ENCODE measurements at places on chromosomes 3 and 15.

DNA sequence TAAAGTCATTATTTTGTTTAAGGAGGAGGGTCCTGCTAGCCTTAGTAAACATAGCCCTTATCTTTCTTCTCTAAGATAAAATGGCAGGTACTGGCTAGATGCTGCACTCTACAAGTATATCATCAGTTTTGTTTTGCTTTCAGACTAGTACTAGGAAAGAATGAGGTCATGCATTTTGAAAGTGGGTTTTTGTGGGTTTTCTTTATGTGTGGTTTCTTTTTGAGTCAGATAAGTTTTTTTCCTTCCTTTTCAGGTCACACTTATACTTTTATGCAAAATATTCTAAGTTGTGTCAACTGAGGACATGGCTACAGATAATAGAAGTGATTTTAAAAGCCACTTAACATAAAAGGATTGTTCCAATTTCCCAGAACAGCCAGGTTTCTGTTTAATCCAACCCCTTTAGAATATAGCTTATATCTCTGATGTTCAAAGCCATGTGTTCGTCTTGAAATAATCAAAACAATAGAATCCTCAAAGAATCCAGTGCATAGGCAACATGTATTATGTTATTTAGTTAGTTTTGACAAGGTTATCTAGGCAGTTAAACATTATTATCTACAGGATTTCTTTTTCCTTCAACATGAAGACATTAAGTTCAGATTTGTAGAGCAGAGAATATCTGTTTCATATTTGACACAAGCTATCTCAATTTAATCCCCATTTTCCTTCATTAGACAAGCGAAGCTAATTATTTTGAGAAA lies 406.2 kb downstream of the RBMS3 start:
- no peak for DNase-seq

DNA sequence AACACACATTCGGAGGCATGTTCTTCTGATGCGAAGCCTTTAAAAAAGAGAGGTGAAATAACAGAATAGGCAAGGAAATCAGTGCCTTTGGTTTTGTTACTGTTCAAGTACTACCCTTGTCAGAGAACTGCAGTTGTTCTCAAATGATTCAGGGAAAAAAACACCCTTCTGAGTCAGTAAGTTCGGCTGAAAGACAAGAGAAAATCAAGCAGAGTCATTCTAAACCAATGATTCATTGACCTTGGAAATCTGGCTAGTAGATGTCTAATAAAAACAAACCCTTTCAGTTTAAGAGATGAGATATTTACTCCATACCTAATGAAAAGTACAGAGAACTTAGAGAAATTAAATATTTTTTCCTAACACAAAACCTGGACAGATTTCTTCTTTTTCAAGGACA lies 72.7 kb upstream of the ABI3BP start:
- no peak for DNase-seq

DNA sequence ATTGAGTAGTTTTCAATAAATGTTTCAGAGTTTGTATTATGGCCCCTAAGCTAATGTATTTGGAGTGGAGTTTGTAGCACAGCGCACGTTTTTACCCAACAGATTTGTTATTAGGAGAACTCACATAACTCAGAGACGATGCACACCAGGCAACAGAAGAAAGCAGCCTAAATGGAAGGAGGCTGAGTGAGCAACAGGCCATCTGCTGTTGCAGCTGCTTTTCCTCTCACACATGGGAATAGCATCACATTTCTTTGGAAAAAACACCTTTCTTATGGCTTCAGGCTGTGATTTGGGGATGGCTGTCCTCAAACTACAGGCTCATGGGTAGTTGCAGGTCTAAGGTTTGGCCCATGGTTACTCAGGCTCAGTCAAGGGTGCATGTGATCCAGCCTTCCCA lies 469.3 kb upstream of the MCTP2 start:
- no peak for DNase-seq

- no peak for DNase-seq
These were observed 59.0 kb downstream of the PRKAR2A start for GRCh38 chr3:48788544-48789162.

DNA sequence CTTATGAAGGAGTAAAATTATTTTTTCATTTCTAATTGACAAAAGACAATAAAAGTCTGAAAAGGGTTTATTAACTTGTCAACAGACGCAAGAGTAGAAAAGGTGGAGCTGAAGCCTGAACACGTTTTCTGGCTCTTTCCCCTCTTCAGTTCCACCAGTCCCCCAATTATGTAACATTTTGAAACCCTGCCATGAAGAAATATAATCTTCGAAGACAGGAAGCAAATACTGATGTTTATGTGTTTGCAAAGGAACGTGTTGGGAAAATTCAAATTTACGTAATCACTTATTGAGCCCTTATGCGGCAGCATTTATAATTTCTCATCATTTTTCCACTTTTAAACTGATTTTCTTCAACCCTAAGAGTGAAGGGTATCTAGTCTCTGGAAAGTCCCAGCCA lies 767 bp downstream of the AP3S2 start:
- no peak for DNase-seq

DNA sequence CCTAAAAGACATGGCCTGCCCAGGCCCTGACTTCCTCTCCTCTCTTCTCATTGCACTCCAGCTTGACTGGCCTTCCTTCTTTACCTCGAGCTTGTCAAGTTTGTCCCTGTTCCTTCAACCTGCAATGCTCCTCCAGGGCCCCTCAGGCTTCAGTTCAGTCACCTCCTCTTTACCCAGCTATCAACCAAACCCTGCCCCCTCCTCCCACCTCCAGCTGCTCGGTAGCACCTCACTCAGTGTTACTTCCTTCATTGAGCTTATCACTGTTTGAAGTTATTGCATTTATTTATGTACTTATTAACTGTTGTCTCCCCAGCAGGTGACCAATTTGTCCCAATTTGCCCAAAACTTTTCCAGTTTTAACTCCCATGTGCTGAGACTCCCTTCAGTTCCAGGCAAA lies 95.8 kb upstream of the UBE2E1 start:
- DNase-seq: no peak

- no peak for DNase-seq
These were observed 197.5 kb upstream of the BCL6 start for GRCh38 chr3:187942658-187943241.

DNA sequence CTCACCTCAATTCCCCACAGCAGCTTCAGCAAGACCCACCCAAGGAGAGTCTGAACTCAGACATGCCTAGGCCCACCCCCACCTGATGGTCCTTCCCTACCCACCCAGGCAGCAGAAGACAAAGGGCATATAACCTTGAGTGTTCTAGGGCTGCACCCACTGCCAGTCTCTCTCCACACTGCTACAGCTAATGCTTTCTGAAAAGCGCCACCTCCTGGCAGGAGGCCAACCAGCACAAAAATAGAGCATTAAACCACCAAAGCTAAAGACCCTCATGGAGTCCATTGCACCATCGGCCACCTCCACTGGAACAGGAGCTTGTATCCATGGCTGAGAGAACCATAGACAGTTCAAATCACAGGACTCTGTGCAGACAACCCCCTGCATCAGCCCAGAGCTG lies 11.3 kb upstream of the RPL39L start:
- peak; percentile 20 for DNase-seq

DNA sequence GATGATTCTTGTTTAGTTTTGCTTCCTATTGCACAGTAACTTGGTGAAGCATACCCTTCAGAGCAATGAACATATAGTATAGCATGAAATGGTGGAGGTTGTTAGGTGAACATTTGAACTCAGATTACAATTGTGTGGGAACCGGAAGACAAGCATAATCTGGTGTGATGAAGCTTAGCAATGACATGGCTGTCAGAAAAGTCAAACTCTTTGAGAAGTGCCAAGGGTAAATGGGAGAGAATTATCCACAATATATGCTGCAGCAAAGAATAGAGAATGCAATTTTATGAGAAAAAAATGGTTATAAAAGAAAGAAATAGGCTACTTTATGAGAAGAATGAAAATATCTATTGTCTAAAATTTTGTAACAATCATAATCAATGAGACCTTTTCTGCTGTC lies 1536.7 kb downstream of the SI start:
- DNase-seq: no peak

- DNase-seq: no peak
These were observed 8.6 kb upstream of the SST start for GRCh38 chr3:187678726-187679268.

DNA sequence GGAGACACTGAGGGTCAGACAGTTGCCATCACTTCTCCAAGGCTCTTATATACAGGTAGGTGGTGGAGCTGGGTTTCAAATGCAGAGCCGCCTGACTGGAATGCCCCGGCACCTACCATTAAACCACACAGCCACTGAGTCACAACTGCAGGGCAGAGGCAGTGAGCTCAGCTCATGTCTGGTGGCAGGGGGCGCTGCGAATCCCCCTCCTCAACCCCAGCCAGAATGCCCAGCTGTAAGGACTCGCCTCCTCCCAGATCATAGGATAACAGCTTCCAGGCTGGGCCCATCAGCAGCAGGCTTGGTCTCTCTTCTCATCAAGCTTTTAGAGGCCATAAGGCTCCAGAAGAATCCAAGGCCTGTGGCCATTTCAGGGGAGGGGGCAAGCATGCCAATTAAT lies 26.4 kb downstream of the ADCY5 start:
- no peak for DNase-seq

- no peak for DNase-seq
These were observed 1.8 kb downstream of the IGDCC4 start for GRCh38 chr15:65420975-65421359.

DNA sequence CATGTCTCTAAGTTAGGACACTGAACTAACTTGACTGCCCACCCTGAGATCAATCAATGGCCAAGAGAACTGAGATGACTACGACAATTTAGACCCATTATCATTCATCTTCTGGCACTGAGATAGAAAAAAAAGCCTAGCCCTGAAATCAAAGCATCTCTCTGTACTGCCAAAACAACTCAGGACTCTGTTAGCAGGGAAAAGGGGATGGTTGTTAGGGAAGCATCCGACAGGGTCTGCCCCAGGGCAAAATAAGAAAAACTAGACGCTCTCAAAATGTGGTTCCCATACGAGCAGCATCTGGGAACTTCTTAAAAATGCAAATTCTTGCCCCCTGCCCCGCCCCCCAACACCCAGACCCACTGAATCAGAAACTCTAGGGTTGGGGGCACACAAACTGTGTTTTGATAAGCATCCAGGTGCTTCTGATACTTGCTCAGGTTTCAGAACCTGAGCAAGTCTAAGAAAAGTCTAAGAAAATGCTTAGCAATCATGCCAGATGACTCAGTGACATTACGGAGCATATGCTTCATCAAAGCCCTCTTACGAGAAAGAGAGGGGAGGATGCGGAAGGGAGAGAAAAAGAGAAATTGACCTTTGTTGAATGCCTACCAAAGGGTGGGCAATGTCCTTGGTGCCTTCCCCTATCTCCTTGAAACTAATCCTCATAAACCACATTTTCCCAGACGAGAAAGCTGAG lies 172.8 kb upstream of the HES1 start:
- DNase-seq: no peak

DNA sequence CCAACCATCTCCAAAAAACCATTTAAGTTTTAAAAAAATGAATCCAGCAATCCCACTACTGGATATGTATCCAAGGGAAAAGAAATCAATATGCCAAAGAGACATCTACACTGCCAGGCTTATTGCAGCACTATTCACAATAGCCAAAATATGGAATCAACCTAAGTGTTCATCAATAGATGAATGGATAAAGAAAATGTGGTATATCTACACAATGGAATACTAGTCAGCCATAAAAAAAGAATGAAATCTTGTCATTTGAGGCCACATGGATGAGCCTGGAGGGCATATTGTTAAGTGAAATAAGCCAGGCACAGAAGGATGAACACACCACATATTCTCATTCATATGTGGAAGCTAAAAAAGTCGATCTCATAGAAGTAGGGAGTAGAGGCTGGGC lies 136.1 kb downstream of the FILIP1L start:
- DNase-seq: no peak

DNA sequence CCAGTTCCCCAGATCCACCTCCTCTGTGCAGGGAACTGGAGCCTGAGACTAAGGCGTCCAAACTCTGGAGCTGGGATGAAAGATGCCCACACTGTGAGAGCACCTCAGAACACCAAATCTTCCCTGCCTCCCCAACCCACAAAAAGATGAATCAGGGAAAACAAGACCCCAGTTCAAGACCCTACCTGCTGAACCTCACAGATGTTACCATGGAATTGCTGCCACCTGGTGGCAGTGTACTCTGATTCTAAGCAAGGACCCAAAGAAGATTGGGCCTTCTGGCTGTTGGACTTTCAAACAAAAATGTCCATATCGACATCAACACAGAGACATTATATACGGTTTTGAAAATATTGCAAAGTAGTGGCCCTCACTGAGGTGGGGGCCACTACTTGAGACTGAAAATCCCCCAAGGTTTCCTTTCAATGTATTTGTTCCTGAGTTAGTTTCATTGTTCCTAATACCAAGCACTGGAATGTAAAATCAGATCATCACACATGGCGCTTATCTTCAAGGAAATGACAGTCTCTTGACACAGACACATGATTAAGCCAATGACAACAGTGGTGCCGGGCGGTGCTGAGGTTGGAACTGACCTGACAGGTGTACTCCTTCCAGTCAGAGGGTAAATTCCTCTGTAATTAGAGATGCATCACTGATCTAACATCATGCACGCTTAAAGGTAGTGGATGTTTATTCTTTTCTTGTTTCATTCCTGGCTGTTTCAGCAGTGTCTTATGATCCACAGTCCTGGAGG lies 67.6 kb downstream of the SLC6A11 start:
- no peak for DNase-seq

DNA sequence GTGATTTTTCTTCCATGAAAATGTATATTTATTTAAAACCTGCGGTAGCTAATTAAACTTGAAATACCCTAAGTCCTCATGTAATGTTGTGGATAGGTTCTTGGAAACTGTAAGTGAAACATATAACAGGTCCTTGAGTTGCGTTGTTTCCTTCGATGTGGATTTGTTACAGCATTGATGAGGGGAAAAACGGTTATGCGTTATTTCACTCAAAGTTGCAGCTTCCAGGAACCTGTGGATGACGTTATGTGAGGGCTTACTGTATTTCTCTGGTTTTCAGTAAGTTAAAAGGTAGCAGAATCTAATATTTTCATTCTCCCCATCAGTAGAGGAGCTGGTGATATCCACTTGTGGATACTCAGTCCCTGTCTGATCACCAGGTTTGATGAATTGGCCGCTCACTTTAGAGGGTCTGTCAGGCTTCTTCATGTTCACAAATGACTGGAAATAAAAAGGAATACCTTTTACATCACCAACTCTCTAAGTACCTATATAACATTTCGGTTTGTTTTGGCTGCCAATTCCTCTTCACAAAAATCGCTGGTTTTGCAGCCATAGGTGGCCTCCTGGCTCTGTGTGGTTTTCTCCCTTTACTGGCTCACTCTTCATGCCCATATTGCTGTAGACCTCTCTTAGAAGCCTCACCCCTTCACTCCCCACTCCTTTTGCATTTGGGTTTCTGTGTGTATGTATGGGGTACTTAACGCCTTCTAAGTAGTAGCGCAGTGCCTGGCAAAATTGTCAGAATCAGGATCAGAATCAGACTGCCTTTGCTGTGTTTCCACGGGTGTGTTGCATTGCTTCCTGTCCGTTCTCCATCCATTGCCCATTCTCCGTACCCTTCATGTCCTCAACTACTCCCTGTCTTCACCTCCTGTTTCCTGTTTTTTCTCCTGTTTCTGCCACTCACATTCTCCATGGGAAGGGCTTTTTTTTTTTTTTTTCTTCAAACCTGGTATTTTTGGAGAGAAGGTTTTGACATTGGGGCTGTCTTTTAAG lies 112.6 kb downstream of the FNDC3B start:
- DNase-seq: no peak
